ENCODE measurements at places on chromosomes 7 and 10.

DNA sequence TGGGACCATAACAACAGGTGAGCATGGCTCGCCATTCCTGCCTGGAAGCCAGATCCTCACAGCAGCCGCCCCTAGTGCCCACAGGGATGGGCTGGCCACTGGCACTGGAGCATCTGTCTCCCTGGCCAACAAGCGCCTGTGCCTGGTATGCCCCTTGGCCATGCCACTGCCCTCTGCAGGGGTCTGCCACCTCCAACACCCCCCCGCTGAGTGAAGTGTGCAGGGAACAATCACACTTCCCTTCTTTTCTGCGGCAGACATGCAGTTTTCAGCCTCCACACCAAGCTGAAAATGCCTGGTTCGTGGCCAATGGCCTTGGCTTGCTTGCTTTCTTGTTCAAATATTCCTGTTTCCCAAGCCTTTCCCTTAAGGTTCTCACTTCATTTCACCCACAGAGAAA lies 50.7 kb downstream of the HSPA12A start:
- no peak for DNase-seq

GRCh38 chr10:30775779-30776591 lies 146.4 kb upstream of the LYZL2 start:
- no peak for DNase-seq

GRCh38 chr10:119025336-119025735 lies 4.2 kb upstream of the NANOS1 start:
- DNase-seq = peak; percentile 85

DNA sequence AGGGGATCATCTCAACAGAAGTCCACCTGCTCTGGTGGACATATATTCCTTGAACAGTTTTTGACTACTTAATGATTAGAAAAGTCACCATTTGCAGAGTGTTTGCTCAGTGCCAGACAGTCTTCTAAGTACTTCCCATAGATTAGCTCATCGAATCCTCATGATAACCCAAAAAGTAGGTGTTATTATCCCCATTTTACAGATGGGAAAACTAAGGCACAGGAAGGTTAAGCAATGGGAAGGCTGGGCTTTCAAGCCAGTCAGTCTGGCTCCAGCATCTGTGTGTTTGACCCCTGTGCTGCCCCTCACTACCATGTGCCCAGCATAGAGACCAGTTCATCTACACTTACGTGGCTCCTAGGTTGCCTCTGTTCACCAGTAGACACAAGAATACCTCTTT lies 15.9 kb downstream of the CDHR3 start:
- no peak for DNase-seq

- no peak for DNase-seq
Measured at GRCh38 chr7:45601816-45602540, 27.8 kb downstream of the ADCY1 start.

GRCh38 chr10:17066000-17066399 lies 63.6 kb downstream of the CUBN start:
- DNase-seq = no peak

DNA sequence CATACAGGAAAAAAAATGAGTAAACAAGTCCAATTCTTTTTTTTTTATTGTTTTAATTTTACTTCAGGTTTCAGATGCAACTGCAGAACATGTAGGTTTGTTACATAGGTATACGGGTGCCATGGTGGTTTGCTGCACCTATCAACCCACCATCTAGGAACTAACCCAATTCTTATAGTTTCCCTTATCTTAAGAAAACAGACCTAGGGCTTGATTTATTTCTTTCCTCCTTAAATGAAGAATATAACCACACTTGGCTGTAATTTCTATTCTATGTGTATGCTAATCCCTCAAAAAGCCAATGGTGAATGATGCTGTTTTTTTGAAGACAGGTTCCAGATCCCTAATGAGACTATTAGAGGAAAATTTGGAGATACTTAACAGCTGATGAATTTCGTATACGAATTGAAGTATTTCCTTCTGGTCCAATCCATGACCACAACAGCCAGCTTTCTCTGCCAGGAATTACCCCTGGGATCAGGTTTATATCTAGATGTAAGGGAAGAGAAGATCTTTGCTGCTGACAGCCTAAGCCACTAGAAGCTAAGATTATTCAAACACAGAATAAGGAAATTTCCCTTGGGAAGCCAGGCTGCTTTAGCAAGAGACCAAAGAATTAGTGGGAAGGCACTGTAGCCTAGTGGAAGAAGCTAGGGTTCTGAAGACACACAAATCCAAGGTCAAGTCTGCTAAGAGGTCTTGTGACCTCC lies 115.8 kb downstream of the INHBA start:
- no peak for DNase-seq

DNA sequence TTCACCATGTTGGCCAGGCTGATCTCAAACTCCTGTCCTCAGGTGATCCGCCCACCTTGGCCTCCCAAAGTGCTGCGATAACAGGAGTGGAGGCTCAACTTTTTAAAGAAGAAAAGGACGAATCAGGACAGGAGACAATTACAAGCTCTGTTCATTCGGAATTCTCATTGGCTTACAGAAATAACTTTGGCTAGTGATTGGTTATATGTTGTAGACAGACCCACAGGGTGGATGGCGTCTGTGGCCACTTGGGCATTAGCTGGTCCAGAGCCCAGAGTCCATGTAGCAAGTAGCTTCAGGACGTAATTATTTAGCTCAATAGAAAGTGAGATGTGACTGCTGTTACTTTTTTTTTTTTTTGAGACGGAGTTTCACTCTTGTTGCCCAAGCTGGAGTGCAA lies 160.5 kb upstream of the TNRC18 start:
- DNase-seq = no peak

DNA sequence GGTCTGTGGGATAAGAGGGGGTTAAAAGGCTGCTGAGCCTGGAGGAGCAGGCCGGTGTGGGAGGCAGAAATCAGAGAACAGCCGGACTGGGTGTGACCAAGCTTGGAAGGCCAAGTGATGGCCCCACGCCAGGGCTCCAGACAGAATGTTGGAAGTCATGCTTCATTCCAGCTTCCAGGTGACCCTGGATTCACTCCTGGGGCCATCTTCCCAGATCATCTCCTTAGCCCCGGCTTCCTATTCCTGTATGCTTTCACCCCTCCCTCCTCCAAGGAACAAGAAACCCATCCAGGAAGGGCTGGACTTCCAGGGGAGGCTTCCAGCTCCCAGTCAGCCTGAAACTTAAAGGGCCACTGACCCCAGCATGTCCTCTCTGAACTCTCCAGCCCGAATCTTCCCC lies 1.0 kb downstream of the INMT start:
- DNase-seq = no peak

- DNase-seq = peak; percentile 38
Measured at GRCh38 chr7:118949031-118949430, 724.5 kb downstream of the ANKRD7 start.

- DNase-seq = peak; percentile 15
Measured at GRCh38 chr7:74174606-74175082, 488 bp downstream of the EIF4H start.

All from PC-3 (cell line).